Left ventricle myocardium superior (tissue), 1 donor: ENCODE measurements at places on chromosomes 6 and 20. TPM values are rescaled to one million over a fixed set of nuclear protein-coding genes. Genes with fewer than 3 reads are reported as not detected.

GRCh38 chr6:98579079-98579478 lies 255.3 kb upstream of the POU3F2 start:
- DNase-seq: no peak

DNA sequence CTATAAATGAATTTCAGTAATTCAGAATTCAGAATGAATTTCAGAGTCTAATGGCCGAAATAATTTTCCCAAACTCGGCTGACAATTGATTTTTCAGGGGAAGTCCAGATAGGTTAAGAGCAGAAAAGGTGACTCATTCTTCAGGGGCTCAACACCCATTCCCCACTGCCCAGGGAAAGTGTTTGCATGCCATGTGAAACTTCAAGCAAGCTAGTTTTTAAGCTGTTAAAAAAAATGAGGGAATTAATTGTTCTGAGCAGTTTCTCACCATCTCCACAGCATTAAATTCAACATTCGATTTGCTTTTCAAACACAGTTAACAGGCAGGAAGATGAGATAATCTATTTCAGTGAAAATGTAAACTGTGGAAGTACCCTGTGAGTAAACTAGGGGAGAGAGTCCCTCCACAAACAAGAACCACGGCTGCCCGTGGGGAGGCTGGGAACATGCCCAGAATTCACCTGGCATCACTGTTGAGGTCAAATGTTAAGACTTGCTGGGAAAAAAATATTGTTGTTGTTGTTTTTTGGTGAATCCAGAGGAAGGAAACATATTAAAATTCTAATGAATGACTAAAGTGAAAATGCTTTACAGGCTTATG lies 650.8 kb upstream of the AGPAT4 start:
- DNase-seq: no peak

GRCh38 chr6:81713205-81713604 lies 39.3 kb downstream of the TENT5A start:
- DNase-seq: no peak

Gene ETV7
- total RNA-seq: 0.15 TPM

DNA sequence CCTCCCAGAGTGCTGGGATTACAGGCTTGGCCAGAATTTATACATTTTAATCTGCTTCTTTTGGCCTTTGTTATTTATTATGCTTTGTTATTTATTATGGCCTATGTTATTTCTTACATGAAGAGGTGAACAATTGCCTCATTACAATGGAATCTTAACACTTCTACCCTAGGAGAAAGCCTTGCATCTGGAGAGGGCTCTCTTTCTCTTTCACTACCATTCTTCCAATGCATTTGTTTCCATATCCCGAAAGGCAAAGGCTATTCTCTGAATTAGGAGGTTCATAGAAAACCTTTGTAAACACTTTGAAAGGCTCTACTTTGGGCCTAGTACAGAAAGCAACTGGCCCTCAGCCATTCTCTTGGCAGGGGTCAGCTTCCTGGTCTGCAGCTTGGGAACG lies 19.9 kb upstream of the DEK start:
- DNase-seq: no peak

Gene ZBTB9
- 5.1 TPM for total RNA-seq

Gene COL11A2
- total RNA-seq: 1.9 TPM

- DNase-seq: no peak
Observed at GRCh38 chr6:52377538-52378221, 15.7 kb downstream of the PAQR8 start.

DNA sequence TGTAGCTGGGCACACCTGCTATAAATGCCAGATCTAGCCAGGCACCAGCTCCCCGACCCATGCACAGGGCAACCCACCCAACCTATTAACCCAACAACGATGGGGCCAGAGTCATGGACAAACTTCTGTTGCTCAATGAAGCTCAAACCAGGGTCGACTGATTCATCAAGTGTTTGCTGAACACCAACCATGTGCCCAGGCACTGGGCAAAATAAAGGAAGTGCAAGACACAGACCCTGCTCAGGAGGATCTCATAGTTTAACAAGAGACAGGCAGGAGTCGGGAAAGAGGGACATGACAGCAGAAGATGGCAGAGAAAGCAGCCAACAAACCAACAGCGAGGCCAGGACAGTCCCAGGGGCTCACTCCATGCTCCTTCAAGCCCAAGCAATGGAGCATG lies 18.8 kb downstream of the KCNK5 start:
- DNase-seq: no peak

Gene ULBP1
- 0.17 TPM for total RNA-seq

- DNase-seq: peak; percentile 14
Observed at GRCh38 chr20:61802721-61803311, 262.9 kb downstream of the TAF4 start.

DNA sequence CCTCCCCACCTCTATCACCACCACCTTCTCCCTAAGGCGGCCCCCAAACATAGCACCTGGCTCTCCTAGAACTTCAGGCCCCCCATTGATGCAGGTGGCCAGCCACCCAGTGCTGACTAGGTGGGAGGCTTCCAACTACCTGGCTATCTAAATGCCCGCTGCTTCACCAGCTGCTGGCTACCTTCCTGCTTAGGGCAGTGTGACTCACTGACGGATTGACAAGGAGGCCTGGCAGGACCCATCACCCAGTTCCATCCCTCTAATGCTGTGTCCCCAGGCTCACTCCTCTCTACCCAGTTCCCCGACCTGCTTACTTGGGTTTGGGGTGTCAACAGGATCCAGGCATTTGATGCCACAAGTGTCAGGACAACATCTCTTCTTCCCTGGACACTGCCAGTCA lies 1.1 kb downstream of the SLPI start:
- DNase-seq: no peak

Gene ADTRP
- total RNA-seq: not detected

DNA sequence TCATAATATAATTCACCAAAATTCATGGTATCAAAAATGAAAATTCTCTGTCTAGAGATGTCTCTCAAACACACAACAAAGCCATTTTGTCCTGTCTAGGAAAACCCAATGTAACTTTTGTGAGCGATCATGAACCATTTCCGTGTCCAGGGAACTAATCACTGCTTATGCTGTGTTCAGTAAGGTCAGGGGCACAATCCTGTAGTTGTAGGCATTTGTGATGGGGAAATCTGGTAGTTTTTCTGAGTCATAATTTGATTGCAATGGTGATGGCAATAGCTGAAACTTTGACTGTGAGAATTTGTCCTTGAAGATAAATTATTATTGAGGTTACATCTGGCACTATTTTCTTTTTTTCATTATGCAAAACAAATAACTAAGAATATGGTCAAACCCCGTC lies 21.0 kb upstream of the GCLC start:
- no peak for DNase-seq

GRCh38 chr6:39152262-39152661 lies 37.3 kb upstream of the SAYSD1 start:
- no peak for DNase-seq

Gene GJA1
- total RNA-seq: 322 TPM

- no peak for DNase-seq
Observed at GRCh38 chr6:169886631-169887227, 135.3 kb downstream of the ERMARD start.

GRCh38 chr6:85128781-85129180 lies 321.1 kb upstream of the NT5E start:
- DNase-seq: no peak

- no peak for DNase-seq
Observed at GRCh38 chr6:90569223-90569622, 17.6 kb downstream of the MAP3K7 start.

Gene PRDM13
- not detected for total RNA-seq

Gene CRISP3
- total RNA-seq: not detected

GRCh38 chr6:141594874-141595273 lies 537.9 kb upstream of the GJE1 start:
- no peak for DNase-seq

Gene SLC22A16
- total RNA-seq: not detected

Gene SMOC2
- total RNA-seq: 18.7 TPM

- no peak for DNase-seq
Observed at GRCh38 chr6:106727480-106728149, 98.2 kb downstream of the QRSL1 start.

Gene CCR6
- total RNA-seq: not detected

DNA sequence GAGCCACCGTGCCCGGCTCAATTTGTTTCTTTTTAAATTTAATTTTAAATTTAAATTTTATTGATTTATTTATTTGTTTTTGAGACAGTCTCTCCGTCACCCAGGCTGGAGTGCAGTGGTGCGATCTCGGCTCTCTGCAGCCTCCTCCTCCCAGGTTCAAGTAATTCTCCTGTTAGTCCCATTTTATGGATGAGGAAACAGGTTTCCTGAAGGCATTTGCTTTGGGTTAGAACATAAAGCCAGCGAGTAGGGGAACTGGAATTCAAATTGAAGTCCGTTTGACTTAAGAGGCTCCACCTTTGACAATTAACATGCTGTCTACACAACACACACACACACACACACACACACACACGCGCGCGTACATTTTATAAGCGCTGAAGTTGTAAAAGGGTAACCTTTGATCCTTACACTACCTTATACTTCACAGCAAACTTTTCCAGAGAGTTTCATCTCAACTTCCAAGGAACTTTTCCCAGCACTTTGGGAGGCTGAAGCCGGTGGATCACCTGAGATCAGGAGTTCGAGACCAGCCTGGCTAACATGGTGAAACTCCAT lies 232.0 kb downstream of the BCAS1 start:
- DNase-seq: no peak

DNA sequence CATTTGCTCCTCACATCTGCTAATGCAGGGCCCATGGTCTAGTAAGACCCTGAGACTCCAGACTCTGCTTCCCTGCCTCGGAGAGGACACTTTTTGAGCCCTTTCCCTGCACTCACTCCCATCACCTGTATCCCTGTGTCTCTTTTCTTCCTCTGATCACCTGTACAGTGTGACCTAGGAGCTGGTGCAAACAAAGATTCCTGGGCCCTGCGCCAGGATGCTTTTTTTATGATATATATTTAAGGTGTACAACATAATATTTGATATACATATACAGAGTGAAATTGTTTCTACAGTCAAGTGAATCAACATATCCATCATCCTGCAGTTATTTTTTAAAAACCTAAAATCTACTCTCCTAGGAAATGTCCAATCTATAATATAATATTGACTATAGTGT lies 355.4 kb downstream of the MAFB start:
- DNase-seq: no peak

Gene PCSK2
- total RNA-seq: 1.7 TPM

GRCh38 chr6:156564807-156565149 lies 212.4 kb upstream of the ARID1B start:
- no peak for DNase-seq

Gene ZC3H12D
- 0.42 TPM for total RNA-seq

- no peak for DNase-seq
Observed at GRCh38 chr20:32556312-32557184, 28.6 kb downstream of the NOL4L start.

DNA sequence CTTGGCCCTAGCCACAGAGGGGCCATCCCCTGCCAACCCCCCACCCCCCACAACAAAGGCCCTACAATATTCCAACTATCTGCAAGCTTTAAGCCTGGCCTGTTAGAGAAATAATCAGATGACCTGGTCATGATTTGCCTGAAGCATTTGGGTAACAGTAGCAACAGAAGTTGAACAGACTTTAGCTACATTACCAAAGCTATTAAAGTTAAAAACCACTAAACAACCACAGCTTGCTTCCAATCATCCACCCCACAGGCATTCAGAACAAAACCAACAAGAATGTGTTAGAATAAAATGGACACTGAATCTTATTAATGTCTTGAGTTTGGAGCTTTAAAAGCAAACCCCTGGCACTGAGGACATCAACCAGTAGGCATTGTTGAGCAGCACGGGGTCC lies 250.9 kb downstream of the LRFN2 start:
- no peak for DNase-seq

GRCh38 chr20:40397467-40397866 lies 291.6 kb downstream of the MAFB start:
- no peak for DNase-seq

DNA sequence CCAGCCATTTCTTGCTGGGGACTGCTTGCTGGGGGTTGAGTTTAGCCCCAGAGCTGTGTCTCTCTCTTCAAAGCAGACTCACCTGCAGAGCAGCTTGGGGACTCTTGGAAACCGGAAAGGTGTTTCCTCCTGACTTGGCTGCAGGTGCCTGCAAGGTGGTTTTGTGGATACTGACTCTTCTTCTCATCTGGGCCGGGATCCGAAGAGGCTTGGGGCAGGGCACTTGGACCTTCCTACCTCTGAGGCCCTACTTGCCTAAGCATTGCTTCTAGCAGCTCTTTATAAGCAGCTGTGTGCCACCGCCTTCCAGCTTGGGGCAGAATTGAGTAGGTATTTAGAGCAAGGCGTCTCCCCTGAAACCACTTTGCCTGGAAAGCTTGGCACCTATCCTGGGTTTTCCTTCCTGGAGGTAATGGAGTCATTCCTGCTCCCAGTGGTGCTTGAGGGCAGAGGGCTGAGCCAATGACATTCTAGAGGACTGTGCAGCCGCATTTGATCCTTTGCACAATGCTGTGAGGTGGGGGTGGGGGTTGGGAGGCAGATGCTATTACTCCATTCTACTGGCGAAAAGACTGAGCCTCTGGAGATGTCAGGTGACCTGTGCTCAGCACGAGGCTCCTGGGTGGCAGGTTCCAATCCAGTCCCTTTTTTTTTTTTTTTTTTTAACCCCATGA lies 3.4 kb upstream of the CTSZ start:
- DNase-seq: no peak

- no peak for DNase-seq
Observed at GRCh38 chr6:15754035-15754705, 91.3 kb upstream of the DTNBP1 start.

GRCh38 chr6:155267411-155267810 lies 3.6 kb downstream of the CLDN20 start:
- DNase-seq: no peak

- no peak for DNase-seq
Observed at GRCh38 chr6:141752677-141753076, 380.0 kb upstream of the GJE1 start.

Gene C20orf96
- 6.9 TPM for total RNA-seq

GRCh38 chr20:46307999-46308257 lies 370 bp downstream of the CDH22 start:
- DNase-seq: no peak

GRCh38 chr20:42392442-42392841 lies 774.3 kb upstream of the CHD6 start:
- no peak for DNase-seq

Gene PCNA
- total RNA-seq: 32.6 TPM

GRCh38 chr6:30810813-30811339 lies 66.5 kb upstream of the IER3 start:
- DNase-seq: no peak

DNA sequence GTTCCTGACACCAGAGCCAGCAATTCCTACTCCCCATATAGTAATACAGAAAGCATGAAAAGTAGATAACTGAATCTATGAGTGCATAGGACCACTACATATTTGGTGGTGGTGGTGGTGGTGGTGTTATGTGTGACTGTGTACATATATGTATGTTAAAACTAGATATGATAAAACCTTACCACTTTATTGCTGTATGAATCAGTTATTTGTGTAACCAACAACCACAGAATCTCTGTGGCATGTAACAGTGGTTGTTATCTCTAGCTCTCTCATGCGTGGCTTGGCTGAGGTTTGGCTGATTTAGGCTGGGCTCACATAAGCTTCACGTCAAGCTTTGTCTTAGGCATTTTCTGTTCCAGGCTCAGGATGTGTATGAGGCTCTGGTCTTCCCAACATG lies 55.7 kb downstream of the PLCB1 start:
- DNase-seq: no peak
